Muscle of leg (tissue), 16 donors: ENCODE measurements at places on chromosomes 12 and 14.

- DNase-seq: peak; percentile 25
These were observed 144.6 kb downstream of the TPH2 start for GRCh38 chr12:72082986-72083820.

DNA sequence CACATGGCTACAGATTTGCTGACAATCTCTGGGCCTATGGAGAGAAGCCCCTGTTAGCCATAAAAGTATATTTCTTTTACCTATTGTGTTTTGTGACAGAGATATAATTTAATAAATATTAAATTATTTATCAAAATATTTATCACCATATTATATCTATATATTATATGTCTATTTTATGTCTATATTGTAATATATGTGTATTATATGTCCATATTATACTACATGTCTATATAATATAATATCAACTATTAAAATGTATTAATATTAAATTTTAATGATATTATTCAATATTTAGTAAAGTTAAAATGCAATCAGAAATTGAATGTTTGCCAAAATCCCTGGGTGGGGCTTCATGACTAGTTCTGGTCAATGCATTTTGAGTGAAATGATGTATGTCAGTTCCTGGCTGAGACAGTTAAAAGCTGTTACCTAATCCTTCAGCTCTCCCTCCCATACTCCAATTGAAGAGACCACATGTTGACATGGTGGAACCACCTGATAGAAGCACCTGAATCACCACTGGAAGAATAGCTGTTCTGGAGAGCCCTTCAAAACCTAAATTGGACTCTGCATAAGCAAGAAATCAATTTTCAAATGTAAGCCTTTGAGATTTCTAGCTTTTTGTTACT lies 357.3 kb upstream of the DDHD1 start:
- peak; percentile 33 for DNase-seq

GRCh38 chr14:54489318-54489683 lies 521 bp upstream of the GMFB start:
- no peak for DNase-seq

DNA sequence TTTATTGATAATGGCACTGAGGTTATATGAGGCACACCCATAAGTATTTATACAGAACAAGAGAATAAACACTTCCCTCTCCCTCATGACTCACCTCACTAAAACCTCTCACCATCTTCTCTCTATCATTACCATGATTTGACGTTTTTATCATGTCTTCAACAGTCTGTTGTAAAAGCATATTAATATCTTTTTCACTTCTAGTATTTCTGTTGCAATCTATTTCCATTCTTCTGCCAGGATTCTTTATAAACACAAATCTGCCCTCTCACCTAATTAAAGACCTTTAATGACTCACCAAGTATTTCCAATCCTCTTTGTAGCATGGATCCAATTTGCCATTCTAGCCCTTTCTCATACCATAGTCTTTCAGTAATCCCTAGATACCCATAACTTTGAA lies 527.7 kb downstream of the SLC16A7 start:
- no peak for DNase-seq

DNA sequence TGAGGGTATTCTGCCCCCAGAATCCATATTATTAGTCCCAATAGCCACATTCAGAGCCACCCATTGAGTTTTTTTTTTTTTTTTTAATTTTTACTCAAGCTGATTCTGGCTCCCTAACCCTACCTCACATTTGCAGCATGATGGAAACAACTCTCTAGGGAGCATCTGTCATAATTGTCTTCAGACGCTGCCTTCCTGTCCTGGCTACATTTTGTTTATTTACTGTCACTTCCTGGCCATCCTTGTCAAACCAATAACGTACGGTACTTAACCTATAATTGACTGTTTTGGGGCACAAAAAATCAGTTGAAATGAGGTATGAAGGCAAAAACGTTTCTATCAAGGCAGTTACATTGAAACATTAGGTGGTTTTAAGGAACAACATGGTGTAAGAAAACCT lies 2.1 kb downstream of the GLIPR1 start:
- no peak for DNase-seq

DNA sequence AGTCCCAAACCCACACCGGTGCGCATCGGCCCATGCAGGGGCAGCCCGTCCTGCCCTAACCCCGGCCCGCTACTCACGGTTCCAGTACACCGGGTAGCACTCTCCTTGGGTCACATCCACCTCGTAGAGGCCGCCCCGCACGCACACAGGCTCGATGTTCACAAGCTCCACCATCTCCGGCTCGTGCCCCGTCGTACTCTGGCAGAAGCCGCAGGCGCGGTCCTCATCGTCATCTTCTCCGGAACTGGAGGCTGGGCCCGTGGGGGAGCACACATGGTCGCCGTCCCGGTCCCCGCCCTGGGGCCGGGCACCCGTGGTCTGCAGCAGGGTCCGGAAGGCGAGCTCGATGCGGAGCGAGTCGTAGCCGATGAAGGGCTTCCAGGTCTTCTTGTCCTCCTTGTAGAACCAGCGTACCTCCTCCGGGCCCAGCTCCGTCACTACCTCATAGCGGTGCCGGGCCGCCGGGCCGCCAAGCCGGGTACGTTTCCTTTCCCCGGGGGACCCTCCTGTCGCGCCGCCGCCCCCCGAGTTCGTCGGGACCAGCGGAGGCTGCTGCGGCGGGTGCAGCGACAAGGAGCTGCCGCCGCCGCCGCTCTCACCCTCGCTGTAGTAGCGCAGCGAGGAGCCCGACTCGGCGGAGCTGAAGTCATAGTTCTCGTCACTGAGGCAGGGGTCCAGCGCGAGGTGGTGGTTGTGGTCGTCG lies 788 bp downstream of the DDHD1 start:
- peak; percentile 60 for DNase-seq

- no peak for DNase-seq
These were observed 28.5 kb downstream of the CPM start for GRCh38 chr12:68904351-68904962.

DNA sequence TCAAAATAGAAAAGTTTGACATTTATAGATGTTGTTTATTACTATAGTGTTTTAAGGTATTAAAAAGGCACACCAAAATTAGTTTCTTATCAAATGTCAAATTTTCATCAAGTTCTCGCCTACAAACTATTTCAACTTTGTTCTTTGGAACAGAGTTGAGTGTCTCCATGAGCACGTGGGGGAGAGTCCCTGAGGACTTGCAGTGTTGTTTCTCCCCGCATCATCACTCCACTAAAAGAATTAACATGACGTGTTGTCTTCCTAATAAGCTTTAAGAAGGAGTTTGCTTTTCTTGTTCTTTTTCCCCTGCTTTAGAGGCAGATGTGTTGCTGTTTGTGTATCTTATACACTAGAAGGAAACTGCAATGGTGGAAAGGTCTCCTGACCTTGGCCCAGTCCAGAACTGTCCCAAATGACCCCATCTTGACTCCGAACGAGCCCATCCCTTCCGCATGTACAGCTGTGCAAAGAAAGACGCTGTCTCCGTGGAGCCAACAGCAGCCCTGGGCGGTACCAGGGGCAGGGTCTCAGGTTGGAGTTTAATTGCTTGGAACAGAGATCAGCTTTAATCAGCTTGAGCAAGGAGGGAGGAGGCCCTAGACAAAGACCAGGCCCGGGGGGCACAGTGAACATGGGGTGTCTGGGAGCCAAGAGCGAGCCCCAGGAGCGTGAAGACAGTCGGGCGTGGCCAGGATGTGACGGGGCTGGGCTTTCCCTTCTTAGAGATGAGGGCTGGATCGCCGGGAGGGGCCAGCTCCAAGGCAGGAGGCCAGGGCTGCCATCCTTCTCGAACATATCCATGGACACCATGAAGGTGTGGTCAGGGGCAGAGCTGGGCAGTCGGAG lies 215.4 kb upstream of the RTL1 start:
- peak; percentile 75 for DNase-seq

DNA sequence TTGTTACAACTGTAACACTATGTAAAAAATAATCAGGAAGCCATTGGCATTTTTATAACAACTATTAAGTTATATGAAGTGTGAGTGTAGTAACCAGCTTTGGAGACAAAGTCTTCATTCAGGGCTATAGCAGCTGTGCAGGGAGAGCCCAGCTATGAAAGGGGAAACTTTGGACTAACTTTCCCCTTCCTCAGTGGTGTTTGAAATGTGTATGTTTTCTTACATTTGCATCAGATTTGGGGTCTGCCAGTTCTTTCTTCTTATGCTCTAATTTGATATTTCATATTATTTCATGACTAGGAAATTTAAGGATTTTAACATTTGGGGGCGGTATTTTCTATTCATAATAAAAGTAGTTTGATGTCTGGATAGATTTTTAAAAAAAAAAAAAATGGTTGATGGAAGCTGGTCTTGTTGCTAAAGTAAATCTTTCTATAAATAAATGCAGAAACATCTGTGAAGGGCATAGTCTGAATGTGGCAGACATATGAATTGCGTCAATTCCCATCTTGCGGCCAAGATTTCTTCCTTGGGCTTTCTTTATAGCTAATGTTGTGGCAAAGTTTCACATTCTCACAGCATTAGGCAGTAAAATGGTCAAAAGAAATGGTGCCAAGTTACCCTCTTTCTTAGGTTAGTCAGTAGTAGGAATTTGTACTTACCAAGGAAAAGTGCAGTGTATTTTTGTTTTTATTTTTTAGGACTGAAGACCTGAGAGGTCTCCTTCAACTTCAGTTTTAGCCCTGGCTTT lies 35.6 kb downstream of the RASSF8 start:
- DNase-seq: peak; percentile 86

DNA sequence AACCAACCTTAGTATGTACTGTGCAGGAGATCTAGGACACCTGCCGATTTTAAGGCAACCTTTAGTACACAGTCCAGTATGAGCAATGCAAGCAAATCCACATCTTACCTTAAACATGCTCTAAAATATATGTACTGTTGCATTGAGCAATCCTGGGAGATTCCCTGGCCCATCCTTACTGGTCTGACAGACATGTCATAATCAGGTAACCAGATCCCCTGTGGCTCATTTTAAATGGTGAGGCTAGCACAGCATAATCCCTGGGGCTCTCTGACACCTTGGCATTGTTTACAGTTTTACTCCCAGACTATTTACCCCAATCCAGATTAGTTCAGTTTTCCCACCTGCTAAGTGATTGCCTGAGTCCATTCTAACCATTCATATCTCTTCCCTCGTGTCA lies 15.1 kb downstream of the BMAL2 start:
- no peak for DNase-seq

GRCh38 chr12:10873378-10873777 lies 10.7 kb downstream of the PRH1 start:
- DNase-seq: peak; percentile 11

DNA sequence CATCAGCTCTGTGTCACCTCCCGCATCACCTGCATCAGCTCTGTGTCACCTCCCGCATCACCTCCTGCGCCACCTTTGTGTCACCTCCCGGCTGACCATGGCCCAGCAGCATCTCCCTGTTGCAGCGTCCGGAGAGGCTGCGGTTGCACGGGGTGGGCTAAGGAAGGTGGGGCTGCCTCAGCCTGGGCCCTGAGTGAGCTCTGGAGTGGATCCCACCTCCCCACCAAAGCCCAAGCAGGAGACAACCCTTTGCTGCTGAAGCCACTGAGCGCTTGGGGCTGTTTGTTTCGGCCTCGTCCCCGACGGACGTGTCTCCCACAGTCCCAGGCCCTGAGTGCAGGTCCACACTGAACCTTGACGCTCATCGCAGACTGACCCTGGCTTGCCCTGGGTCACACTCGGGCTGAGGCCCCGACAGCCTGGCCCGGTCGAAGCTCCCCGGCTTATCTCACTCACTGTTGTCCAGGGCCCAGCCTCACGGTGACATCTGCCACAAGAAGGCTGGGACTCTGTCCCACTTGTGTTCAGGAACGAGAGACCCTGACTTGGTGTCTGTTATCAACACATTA lies 12.2 kb downstream of the TMEM121 start:
- no peak for DNase-seq

DNA sequence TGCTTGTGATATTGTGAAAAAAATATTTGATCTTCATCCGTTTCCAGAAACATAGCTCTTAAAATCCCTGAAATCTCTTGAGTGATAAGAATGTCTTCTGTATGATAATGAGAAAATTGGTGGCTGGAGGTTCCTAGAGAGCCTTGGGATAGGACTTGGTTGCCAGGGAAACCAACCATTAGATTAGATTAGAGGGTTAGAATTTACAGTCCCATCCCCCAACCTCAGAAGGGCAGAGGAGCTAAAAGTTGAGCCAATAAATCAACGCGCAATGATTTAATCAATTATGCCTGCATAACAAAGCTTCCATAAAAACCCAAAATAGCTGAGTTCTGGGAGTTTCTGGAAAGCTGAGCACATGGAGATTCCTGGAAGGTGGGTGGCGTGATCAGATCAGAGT lies 10.6 kb downstream of the SEL1L start:
- DNase-seq: no peak
